Right lobe of liver (tissue), 6 donors: ENCODE measurements at places on chromosomes 1 and 21. TPM values are rescaled to one million over a fixed set of nuclear protein-coding genes. Genes with fewer than 3 reads are reported as not detected.

DNA sequence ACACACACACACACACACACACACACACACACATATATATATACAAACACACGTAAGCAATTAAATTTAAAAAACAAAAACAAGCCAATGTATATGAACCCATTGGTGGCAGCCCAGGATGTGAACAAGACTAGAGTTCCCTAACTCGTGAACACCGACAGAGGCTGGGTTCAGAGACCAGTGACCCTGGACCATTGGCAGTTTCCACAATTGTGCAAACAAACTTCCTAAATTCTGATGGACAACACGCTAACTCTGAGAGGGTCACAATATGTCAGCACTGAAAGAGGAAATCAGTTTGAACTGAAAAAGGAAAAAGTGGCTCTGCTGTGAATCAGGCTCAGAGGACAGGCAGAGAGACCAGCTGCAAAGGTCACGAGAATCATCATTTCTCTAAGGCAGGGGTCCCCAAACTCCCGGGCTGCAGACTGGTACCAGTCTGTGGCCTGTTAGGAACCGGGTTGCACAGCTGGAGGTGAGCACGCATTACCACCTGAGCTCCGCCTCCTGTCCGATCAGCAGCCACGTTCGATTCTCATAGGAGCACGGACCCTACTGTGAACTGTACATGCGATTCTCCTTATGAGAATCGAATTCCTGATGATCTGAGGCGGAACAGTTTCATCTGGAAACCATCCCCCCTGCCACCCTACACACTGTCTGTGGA lies 50.5 kb upstream of the ERO1B start:
- DNase-seq = peak; percentile 69

The SPRR2A gene
- not detected for total RNA-seq

GRCh38 chr21:41678016-41678923 lies 88.6 kb downstream of the RIPK4 start:
- no peak for DNase-seq

GRCh38 chr1:211609120-211610024 lies 30.4 kb upstream of the SLC30A1 start:
- no peak for DNase-seq

DNA sequence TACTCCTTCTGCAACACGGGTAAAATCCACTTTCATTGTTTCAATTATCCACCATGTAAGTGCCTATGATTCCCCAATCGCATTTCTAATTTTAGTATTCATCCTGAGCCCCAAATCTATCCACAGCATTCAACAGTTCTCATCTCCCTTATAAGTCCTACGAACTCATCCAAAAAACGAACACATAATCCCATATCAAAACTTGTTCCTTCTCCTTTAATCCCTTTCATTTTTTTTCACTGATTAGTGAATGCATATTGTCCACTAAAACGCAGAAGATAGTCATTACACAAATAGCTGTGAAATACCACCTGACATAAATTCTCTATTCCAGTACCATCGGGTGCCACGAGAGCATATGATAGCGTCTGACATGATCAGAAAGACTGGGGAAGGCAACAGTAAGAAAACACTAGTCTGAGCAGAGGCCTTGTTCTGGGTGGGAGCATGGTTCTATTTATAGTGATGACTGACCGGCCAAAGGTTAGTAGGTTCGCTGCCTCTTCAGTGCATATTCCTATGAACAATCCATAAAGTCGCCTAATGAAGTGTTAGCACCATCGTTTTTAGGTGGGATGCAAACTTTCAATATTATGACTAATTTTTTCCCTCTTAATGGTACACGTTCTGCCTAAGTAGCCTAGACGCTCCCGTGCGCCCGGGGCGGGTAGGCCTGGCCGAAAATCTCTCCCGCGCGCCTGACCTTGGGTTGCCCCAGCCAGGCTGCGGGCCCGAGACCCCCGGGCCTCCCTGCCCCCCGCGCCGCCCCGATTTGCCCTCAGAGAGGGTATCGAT lies 648 bp downstream of the ATP5PF start:
- no peak for DNase-seq

GRCh38 chr1:110123224-110123623 lies 11.0 kb downstream of the UBL4B start:
- DNase-seq = no peak

The SELL gene
- total RNA-seq = 4.5 TPM

DNA sequence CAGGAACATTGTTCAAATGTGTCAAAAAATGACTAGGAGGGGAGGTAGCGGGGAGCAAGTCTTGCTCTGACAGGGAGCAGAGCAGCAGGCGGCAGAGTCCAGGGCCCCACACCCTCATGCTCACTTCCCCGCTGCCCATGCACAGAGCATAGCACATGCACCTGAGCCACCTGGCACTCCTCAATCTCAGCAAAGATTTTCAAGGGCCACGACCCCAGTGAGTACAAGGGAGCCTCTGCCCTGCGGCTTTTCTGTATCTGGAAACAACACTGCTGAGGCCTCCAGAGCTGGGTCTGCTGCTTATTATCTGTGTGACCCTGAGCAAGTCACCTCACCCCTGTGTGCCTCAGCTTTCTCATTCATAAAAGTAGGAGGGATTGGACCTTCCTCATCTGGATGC lies 1.1 kb upstream of the GJB3 start:
- no peak for DNase-seq

GRCh38 chr1:171218661-171219060 lies 29.6 kb upstream of the FMO1 start:
- no peak for DNase-seq

DNA sequence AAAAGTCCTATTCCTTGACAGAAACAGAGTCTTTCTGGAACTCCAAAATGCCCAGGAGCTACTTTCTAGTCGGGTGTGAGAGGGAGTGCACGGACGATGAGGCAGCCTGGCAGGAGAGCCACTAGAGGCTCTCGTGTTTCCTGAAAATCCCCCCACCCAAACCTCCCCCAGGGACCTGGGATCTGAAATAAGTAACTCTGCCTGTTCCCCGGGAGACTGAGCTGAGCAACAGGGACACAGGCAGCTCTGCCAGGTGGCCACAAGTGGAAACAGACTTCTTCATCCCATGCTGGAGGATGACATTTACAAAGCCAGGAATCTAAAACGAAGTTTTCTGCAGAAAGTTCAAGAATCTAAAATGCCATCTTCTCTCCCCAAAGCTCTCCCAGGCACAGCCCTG lies 77.1 kb downstream of the ITPKB start:
- no peak for DNase-seq

GRCh38 chr21:25788677-25789076 lies 53.9 kb downstream of the GABPA start:
- no peak for DNase-seq

- DNase-seq = no peak
Measured at GRCh38 chr1:37033355-37034101, 787 bp downstream of the GRIK3 start.

DNA sequence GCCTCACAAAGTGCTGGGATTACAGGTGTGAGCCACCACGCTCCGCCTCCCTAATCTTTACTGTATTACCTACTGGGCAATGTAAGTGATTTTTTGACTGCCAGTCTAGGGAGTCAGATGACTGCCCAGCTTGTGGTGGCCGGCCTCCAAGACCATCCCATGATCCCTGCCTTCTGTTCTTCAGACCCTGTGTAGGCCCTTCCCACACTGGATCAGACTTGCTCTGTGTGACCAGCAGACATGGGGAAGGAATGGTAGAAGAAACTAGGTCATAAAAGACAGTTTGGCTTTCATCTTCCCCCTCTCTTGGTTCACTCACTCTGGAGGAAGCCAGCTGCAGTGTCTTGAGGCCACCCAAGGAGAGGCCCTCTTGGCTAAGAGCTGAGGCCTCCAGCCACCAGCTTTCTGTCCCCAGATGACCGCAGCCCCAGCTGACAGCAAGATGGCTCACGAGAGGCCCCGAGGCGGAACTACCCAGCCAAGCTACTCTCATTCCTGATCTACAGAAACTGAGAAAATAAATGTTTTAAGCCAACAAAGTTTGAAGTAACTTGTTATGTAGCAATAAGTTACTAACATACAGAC lies 14.5 kb upstream of the CBR3 start:
- DNase-seq = no peak

DNA sequence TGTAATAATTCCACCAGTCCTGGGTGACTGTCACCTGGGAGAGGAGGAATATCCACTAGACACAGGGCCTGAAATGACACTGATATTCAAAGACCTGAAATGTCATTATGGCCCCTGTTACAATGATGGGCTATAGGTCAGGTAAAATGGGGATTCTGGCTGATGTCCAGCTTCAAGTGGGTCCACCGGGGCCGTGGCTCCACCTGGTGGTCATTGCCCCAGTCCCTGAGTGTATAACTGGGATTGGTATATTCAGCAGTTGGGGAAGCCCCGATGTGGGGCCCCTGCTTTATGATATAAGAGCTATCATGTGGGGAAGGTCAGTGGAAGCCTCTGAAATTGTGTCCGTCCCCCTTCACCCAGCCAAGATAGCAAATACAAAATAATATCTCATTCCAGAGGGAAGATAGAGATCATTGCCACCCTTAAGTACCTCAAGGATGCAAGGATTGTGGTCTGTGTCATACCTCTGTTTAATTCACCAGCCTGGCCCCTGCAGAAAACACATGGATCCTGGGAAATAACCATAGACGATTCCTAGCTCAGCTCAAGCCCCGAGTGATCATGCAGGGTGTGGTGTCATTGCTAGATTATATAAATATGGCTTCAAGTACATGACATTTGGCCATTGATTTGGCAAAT lies 19.4 kb downstream of the PLEKHO1 start:
- DNase-seq = peak; percentile 66

- DNase-seq = no peak
Measured at GRCh38 chr1:166391279-166392066, 224.7 kb upstream of the FAM78B start.

- DNase-seq = no peak
Measured at GRCh38 chr1:154607106-154607608, 829 bp downstream of the ADAR start.

- no peak for DNase-seq
Measured at GRCh38 chr1:237108297-237109040, 66.5 kb downstream of the RYR2 start.

- no peak for DNase-seq
Measured at GRCh38 chr1:25800703-25801377, 847 bp downstream of the SELENON start.

DNA sequence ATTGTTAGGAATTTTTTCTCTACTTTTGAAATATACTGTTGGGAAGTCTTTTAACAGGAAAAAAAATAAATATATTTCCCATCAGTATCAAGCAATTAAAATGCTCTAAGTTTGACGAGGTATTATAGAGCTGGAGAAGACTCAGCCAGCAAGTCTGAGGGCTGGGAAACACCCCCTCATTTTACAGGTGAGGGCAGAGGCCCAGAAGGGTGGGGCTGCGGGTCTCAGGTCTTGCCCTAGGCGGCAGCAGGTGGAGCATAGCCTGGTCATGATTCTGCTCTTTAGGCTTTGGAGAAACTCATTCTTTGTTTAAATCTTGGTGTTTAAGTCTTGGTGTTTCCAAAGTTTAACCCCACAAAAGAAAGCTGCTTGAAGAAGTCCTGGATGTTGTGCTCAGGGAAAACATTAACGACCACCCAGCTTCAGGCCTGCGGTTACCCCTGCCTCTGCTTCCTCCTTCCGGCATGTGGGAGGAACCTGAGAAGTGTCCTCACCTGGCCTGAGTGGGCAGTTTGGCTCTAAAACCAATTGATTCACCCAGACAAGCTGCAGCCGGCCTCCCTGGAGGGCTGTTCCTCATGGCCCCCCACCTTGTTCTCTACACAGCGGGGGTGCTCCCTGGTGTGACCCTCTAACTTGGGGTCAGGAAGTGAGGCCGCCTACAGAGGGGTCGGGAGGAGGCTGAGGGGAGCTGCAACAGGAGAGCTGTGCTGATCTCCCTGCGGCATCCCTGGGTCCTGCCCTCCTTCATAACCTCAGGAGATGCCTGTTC lies 41.7 kb downstream of the OLFML2B start:
- DNase-seq = no peak

The TSPAN2 gene
- not detected for total RNA-seq

DNA sequence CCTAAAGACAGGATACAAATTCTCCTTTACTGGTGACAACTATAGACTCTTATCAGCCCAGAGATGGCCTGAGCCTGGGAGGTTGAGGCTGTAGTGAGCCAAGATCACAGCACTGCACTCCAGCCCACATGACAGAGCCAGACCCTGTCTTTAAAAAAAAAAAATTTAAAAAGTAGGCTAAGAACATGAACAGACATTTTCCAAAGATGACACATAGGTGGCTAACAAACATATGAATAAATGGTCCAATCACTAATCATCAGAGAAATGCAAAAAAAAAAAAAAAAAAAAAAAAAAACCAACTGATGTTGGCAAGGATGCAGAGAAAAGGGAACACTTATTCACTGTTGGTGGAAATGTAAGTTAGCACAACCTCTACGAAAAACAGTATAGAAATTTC lies 65.0 kb downstream of the TOR3A start:
- DNase-seq = no peak

DNA sequence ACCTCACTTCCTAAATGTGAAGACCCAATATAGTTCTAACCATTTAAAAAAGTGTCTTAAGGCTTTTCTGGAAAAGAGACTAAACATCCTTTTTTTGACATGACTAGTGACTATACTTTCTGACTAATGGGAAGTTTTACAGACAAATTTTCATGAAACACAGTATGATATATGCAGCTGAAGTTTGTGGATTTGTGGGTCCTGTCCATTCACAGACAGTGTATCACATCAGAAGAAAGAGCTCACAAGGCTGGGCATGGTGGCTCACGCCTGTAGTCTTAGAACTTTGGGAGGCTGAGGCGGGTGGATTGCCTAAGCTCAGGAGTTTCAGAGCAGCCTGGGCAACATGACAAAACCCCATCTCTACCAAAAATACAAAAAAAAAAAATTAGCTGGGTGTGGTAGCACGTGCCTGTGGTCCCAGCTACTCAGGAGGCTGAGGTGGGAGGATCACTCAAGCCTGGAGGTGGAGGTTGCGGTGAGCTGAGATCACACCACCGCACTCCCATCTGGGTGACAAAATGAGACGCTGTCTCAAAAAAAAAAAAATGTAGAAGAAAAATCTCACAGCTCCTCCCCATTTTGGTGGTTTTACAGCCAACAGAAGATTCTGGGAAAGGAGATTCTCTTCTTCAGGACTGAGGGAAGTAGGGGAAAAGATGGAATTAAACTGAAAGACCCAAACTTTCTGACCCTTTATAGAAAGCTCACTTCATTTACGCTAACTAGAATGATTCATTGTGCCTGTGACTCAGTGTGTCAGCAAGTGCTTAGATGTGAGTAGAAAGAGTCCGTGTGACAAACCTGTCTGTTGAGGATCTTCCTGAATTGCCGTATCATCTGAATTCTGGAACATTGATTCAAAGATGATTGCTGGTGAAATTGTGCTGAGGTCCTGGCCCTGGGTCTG lies 15.2 kb upstream of the YRDC start:
- no peak for DNase-seq

DNA sequence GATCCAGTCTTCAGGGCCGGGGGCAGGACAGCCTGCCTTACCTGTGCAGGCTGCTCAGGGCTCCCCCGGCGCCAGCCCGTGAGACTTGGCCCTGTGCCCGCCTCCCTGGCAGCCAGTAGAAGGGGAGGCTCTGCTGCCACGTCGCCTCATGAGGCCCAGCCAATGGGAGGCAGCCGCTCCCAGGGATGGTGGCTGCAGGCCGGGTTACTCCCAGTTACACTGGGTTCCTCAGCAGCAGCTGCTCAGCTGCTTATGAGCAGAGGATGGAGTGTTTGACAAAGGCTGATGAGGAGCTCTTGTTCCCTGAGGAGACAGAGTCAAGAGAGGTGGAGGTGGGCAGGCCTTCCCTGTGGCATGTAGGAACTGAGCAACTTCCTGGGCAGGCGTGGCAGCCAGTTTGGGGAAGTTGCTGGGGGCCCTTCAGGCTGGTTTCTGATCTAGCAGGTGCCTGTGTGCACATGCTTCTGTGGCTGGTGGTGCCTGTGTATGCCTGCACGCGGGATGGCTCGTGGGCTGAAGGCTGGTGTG lies 5.5 kb downstream of the MFSD2A start:
- DNase-seq = peak; percentile 83
